ENCODE measurements at places on chromosomes 1 and 21.

GRCh38 chr1:176560681-176561080 lies 97.7 kb downstream of the PAPPA2 start:
- no peak for DNase-seq

GRCh38 chr1:39387452-39387851 lies 104.0 kb upstream of the BMP8A start:
- DNase-seq, result no peak

- DNase-seq, result no peak
Measured at GRCh38 chr1:56430141-56430839, 149.1 kb downstream of the PLPP3 start.

GRCh38 chr1:60033066-60033465 lies 40.5 kb downstream of the C1orf87 start:
- DNase-seq, result no peak

- no peak for DNase-seq
Measured at GRCh38 chr1:25082216-25082899, 149.9 kb downstream of the SYF2 start.

DNA sequence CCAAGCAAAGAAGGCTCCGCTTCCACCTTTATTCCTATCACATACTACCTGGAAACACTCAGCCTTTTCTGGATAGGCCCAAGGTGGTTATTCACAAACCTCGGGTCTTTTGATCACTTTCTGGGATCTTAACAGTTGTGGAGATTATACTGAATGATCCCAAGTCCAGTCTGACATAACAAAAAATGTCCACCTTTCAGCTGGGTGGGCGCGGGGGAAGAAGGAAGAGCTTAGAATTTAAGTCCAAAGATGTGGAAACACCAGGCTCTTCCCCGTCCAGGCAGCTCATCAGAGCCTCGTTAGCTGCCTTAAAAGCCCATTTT lies 338 bp upstream of the C1orf53 start:
- no peak for DNase-seq

DNA sequence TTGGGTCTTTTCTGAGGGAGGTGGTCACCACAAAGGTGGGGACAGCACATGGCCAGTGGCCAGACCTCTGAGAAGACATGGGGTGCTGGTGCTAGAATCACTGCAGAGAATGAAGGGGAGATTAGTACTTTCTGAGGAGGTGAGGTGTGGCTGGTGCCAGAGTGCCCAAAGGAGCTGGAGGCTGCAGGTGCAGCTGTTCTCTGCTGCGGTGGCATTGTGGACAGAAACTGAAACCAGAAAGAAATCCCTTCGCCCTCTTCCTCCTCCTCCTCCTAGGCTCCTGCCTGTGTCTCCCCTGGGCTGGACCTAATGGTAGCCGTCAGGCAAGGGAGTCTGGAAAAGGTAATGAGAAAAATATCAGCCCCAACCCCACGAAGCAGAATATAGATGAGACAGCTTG lies 261.7 kb downstream of the TM2D1 start:
- DNase-seq, result no peak

All from coronary artery (tissue), 2 donors.